Activated gamma-delta T cell treated with anti-CD3 and anti-CD28 coated beads, Interleukin-2, amount 50 U/mL, for 16 hours (primary cell): ENCODE measurements at places on chromosomes 1 and 21.

DNA sequence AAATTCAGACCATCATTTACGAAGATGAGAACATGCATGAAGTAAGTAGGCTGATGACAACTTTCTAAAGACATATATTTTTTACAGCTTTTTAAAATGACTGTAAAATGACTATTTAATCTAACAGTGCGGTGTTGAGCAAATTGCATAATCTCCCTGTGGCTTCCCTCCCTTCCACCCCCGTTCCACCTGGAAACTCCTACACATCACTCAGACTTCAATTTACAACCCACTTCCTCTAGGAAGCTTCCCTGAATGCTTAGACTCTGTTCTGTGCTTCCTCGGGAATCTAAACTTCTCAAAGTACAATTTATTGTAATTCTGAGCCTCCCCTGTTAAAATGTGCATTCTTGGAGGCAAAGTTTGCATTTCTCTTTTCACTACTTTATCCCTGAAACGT is 354.9 kb downstream of the DPYD start:
- no peak for DNase-seq

GRCh38 chr1:180501865-180502360 is 464 bp downstream of the ACBD6 start:
- peak; percentile 20 for DNase-seq

DNA sequence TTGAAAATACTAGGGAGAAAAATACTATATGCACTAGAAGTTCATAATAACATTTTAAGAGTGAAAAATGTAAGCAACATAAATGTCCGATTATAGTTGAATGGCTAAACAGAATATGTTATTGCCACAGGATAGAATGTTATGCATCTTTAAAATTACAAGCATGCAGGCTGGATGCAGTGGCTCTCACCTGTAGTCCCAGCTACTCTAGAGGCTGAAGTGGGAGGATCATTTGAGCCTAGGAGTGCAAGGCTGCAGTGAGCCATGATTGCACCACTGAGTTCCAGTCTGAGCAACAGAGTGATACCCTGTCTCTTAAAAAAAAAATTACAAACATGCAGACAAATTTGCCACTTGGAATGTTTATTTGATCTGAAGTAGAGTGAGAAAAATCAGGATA is 3.0 kb upstream of the BATF3 start:
- DNase-seq = no peak

- no peak for DNase-seq
These were observed 63.7 kb upstream of the ANGPTL1 start for GRCh38 chr1:178934546-178934945.

DNA sequence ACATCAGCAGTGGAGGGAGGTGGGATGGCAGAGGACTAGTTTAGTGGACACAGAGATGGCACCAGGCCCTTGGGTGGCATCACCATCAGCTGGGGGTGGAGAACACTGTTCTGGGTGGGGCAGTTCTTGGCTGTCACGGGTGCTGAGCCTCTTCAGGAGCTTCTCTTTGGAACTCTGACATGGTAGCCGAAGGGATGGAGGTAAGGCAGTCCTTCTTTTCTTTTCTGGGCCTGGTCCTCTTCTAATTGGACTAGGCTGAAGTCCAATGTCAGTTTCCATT is 8.3 kb upstream of the MEF2D start:
- no peak for DNase-seq

GRCh38 chr21:24148461-24148860 is 1458.8 kb downstream of the MRPL39 start:
- no peak for DNase-seq

GRCh38 chr1:145690587-145691558 is 16.3 kb downstream of the PDZK1 start:
- no peak for DNase-seq
